Cortex of kidney (tissue), 1 donor: ENCODE measurements at places on chromosomes 6 and 20.

GRCh38 chr6:50589751-50590470 is 123.4 kb upstream of the TFAP2D start:
- no peak for DNase-seq

GRCh38 chr6:15364401-15365037 is 118.7 kb downstream of the JARID2 start:
- no peak for DNase-seq

- DNase-seq, result no peak
These were observed 353.9 kb downstream of the BCKDHB start for GRCh38 chr6:80460257-80460865.

GRCh38 chr20:61256365-61256764 is 4.3 kb downstream of the CDH4 start:
- DNase-seq, result no peak

- no peak for DNase-seq
These were observed 3.9 kb downstream of the SYTL3 start for GRCh38 chr6:158653577-158654354.

- no peak for DNase-seq
These were observed 333.3 kb upstream of the SYNCRIP start for GRCh38 chr6:85975957-85976356.

DNA sequence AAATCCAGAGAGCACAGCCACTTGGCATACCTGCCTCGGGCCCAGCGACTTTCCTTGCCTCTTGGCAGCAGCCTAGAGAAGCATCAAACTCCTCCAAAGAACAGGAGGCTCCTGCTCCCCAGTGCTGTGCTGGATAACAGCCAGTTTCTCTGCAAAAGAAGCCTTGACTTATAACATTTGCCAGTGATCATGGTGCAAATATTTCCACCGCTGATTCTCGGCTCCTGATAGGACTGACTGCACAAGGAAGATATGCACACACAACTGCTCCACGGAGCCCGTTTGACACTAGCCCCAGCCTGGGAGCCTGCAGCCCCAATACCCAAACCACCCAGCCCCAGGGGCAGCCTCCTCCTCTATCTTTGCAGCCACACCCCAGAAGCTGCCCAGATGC is 17.5 kb downstream of the ACSS1 start:
- no peak for DNase-seq

DNA sequence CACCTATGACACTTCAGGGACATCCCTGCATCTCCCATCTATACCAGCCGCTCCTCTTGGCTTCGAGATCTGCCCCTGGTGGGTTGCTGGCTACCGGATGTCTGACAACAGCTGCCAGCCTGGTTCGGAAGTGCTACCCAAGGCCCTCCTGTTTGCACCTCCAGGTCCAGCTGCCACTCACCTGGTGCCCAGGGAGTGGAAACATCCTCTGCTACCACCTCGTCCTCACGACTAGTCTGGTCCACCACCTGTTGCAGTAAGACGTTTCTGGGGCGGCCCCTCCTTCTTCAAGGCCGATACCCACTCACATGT is 8.3 kb upstream of the PCMTD2 start:
- DNase-seq, result no peak

- DNase-seq, result no peak
These were observed 38.1 kb downstream of the CRYBG1 start for GRCh38 chr6:106398621-106399020.

- DNase-seq, result no peak
These were observed 1.9 kb upstream of the NFKBIE start for GRCh38 chr6:44267252-44267651.

DNA sequence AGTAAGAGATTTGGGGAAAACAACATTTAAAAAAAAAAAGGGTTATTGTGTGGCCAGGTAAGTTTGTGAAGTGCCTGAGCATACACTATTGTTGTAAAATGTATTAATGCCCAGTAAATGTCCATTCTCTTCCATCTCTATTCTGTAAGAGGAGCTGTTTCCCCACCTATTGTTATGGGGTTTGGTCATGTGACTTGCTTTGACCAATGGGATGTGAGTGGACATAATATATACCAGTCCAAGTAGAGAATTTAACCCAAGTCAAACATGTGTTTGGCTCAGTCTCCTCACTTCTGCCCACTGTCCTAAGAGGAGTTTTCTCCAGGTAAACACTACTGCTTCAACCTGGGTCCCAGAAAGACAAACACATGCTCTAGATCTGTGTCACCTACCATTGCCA is 377.1 kb downstream of the FOXA2 start:
- no peak for DNase-seq

- no peak for DNase-seq
These were observed 527 bp downstream of the FBXO30 start for GRCh38 chr6:145814035-145814500.

DNA sequence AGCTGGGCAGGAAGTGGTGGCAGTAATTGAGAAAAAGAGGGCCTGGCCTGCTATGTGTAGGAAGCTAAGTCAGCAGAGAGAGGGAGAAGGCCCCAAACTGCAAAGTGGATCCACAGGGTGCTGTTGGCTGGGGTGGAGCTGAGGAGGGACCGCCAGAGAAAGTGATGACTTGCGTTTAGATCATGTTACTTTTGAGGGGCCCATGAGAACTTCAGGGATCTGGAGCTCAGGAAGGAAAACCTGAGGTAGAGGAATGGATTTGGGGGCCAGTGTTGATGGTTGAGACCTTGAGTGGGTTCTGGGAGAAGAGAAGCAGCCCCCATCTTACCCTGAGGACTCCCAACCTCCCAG is 155.5 kb downstream of the MRPL14 start:
- DNase-seq, result no peak

- no peak for DNase-seq
These were observed 12.4 kb downstream of the SLC22A23 start for GRCh38 chr6:3444276-3445088.

DNA sequence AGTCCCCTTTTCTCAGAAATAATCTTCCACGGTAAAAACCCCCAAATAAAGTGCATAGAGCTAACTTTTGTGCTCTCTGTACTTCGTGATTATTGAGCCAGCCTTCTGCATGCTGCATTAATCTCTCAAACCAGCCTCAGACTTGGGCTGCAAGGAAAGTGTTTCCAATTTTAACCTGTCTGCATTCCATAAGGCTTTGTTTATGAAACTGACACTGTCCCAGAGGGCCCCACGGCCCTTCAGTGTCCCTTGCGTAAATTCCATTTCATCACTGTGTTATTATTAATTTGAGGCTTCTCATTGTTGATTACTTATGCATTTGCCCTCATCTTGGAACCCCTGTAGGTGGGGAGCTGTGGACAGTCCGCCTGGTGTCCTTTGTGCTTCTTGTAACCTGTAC is 15.6 kb upstream of the SNRPB2 start:
- no peak for DNase-seq

- no peak for DNase-seq
These were observed 172.0 kb downstream of the MYLK4 start for GRCh38 chr6:2578767-2579166.

- no peak for DNase-seq
These were observed 51.5 kb upstream of the NXT1 start for GRCh38 chr20:23298926-23299672.

DNA sequence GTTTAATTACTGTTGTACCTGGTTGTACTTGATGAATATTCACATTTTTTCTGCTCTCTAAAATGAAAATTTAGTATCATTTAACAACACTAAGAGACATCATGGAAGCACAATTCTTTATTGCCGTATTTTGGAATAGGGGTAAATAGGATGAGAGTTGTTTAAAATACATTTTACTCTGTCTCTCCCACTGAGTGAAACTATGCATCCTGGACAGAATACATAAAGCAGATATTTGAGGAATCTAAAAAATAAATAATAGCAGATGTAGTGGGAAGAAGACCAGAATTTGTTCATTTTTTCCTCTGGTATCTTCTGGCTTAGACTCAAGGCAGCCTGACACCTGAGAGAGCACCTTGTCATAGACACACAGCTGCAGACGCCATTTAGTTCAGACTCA is 119.1 kb upstream of the AHI1 start:
- DNase-seq, result no peak

DNA sequence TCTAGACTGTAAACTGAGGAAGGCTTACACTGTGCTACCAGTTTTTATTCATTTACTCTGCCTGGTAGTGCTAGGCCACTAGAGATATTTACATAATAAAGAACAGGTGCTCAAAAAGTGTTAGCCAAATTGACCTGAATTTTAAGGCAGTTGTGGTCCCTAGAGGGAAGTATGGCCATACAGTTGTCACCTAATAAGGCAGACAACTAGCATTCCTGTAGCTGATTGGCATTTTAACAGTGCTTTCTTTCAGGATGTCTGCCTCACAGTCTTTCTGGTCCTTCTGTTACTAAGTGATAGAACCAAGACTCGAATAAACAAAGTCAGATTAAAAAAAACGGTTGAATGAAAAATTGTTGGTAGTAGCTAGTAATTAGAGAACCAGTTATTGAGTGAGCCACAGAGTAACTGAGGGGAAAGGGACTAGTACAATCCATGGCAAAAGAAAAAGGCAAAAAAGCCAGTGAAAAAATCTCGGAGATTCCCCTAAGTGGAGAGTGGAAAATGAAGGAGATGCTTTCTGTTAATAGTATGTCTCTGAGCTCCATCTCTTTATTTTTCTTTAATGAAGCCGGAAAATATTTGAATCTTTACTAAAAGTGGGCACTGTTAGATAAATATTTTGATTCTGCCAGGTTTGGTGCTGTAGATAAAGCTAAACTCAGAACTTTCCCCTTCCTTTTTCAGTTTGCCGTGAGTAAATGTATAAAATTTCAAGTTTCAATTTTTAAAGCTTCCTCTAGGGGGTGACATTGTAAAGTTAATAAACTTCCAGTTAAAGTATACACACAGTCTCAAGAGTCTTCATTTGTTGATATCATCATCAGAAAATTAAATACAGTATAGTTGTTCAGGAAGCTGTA is 9.1 kb downstream of the VTA1 start:
- DNase-seq, result no peak

GRCh38 chr20:49846206-49846807 is 33.7 kb downstream of the SLC9A8 start:
- DNase-seq, result no peak

DNA sequence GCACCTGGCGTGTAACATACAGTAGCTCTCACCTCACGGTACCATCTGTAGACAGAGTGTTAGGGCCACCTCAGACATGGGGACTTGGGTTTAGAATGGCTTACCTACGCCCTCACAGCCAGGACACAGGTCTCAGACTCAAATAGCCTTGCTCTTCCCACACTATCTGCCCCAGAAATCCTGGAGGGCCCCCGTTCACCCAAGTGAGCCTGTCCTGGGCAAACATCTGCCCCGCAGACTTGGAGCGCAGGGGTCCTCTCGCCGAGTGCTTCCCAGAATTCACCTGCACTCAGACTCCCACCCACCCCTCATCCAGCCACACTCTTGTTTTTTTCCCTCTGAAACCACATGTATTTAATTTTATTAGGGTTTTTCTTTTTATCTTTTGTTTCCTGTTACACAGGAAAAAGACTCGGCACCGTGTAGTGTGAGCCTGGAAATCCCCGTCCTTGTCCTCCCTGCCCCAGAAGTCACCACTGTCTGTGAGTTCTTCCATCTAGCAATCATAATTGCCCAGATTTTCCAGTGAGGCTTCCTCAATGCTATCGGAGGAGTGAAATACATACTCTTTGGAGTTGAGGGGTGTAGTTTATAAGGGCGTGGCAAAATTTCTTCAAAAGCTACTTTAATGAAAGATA is 17.1 kb upstream of the MAP1LC3A start:
- DNase-seq, result no peak

- no peak for DNase-seq
These were observed 232.8 kb upstream of the GMDS start for GRCh38 chr6:2478200-2478599.

DNA sequence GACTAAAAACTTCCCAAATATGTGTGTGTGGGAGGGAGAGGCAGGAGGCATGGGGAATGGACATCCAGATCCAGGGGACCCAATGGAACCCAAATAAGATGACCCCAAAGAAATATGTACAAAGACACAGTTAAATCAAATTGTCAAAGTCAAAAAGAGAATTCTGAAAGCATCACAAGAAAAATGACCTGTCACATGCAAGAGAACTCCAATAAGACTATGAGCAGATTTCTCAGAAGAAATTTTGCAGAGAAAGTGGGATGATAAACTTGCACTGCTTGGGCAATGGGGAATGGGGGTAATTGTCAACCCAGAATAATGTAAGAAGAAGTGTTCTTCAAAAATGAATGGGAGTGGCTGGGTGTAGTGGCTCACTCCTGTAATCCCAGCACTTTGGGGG is 59.5 kb upstream of the PLN start:
- no peak for DNase-seq

DNA sequence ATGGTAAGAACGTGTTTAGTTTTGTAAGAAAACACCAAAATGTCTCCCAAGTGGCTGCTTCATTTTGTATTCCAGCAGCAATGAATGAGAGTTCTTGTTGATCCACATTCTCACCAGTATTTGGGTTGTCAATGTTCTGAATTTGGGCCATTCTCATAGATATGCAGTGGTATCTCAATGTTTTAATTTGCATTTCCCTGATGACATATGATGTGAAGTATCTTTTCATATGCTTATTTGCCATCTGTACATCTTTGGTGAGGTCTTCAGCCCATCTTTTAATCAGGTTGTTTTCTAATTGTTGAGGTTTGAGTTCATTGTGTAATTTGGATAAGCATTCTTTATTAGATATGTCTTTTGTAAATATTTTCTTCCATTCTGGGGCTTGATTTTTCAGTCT is 436.8 kb upstream of the IRAK1BP1 start:
- DNase-seq, result no peak

DNA sequence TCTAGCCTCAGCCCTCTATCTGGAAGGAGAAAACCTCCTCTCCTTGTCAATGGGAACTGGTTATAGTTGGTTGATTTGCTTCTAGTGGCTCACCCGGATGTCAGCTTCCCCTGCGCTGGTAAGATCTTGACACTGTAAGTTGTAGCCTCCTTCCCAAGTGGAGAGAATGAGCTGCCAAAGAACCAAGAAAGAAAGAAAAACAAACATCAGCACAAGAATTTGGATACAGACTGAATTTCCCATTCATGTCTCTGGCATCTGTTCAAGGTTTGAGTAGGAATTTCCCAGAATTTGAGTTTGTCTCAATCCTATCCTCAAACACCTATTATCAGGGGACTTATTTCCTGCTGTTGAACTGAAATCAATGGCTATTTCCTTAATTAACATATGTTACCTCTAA is 44.1 kb downstream of the ELOVL2 start:
- no peak for DNase-seq

DNA sequence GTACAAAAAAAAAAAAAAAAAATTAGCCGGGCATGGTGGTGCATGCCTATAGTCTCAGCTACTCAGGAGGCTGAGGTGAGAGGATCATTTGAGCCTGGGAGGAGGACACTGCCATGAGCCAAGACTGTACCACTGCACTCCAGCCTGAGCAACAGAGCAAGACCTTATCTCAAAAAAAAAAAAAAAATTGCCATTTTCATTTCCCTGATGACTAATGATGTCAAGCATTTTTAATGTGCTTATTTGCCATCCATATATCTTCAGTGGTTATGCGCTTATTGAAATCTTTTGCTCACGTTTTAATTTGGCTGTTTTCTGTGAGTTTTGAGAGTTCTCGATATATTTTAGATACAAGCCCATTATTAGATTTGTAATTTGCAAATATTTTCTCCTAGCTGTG is 46.7 kb downstream of the PFDN4 start:
- DNase-seq, result no peak

GRCh38 chr6:101666256-101666655 is 272.7 kb downstream of the GRIK2 start:
- DNase-seq, result no peak

GRCh38 chr6:52890018-52890417 is 19.5 kb downstream of the GSTA3 start:
- DNase-seq, result no peak

- no peak for DNase-seq
These were observed 238.1 kb upstream of the ARID1B start for GRCh38 chr6:156538875-156539660.

GRCh38 chr6:166442131-166442685 is 59.5 kb upstream of the MPC1 start:
- DNase-seq, result no peak

- DNase-seq, result no peak
These were observed 204.2 kb downstream of the ANKRD60 start for GRCh38 chr20:58024241-58024721.
